ENCODE measurements at places on chromosomes 13 and 19.

DNA sequence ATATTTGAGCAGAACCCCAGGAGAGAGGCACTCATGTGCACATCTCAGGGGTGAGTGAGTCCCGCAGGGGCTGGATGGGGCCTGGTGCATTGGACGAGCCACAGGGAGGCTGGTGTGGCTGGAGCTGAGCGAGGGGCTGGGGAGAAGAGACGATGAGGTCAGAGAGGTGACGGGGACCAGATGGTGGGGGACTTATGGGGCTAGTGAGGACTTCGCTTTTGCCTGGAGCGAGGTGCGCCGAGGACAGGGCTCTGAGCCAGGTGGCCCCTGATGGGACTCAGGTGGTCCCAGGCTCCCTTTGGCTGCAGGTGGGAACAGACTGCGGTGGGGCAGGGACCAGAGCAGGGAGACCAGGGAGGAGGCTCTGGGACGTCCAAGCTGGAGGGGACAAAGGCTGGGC is 6.9 kb upstream of the FXYD3 start:
- DNase-seq: no peak

- DNase-seq: no peak
Observed at GRCh38 chr19:40380199-40381037, 9.6 kb downstream of the HIPK4 start.

DNA sequence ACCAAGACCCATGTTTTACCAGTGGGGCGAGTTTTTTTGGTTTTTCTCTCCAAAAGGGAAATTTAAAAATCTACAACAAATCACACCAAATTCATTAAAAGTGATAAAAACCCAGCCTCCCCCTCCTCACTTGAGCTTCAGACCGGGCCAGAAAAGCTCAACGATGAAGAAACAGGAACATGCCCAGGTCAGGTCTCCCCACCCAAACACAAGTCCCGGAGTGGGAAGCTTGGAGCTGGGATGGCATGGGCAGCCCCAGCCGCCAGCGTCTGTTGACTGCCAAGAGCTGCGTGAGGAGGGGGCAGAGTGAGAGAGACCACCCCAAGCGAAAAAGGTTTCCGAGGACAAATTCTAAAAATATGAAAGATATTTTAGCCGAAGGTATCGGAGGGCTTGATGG is 3.7 kb downstream of the RNU6-9 start:
- DNase-seq: no peak

GRCh38 chr19:12293777-12294248 is 870 bp downstream of the ZNF44 start:
- peak; percentile 6 for DNase-seq

DNA sequence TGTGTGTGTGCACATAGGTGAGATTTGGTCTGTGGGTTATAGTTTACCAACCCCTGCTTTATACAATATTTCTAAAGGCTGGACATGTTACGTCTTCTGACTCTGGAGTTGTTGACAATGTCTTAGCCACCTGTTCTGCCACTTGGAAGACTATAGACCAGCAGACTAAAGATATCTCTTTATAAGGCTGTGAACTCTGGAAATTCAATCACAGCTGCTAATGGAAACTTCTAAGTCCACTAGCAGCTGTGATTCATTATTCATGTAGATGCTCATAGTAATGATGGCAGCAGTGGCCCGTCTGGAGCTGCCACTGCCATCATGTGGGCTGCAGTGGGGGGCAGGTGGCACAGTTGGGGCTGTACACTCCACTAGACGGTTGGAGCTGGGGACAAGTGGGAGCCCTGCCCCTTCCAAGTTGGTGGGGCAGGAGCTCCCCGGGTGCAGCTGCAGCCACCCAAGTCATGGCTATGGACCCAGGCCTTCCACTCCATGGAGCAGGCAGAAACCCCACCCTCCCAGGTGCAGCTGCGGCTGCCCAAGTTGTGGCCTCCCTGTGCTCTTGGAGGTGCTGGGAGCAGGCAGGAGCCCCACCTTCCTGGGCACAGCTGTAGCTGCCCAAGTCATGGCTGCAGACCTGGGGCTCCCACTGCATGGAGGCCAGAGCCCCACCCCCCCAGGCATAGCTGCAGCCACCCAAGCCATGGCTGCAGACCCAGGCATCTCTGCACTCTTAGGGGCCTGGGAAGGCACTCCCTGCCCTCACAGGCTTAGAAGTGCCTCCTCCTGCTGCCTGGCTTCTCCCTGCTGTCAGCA is 8.8 kb downstream of the IGFL4 start:
- no peak for DNase-seq

GRCh38 chr19:49231389-49231788 is 73.8 kb downstream of the TRPM4 start:
- no peak for DNase-seq

DNA sequence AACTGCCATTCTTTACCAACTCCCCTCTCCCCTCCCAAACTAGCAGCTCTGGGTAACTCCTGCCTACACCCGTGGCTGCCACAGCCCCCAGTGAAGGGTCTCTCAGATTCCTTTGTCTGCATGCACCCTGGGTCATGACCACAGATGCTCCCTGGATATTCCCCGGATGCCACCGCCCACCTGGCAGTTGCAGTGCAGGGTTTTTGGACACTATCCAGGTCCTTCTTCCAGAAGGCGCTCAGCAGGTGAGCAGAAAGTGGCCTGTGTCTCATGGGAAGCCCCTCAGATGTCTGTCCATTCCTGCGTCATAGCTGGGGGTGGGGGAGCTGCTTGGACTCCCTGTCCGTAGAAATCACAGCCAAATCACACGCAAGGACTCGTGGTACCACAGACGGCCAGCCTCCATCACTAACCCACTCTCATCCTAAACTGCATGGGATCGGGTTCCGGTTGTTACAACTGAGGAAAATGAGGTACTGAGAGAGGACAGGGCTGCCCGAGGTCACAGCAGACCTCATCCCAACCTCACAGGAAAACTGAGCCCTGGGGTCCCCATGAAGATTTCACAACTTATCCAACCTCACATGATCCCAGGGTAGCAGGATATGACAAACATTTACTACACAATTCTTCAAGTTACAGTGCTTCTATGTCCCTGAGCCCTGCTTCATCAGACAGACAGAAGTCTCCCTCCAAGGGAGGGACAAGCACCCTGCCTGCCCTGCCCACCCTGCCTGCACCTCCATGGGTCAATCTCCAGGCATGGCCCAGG is 38.6 kb downstream of the ELL start:
- no peak for DNase-seq

DNA sequence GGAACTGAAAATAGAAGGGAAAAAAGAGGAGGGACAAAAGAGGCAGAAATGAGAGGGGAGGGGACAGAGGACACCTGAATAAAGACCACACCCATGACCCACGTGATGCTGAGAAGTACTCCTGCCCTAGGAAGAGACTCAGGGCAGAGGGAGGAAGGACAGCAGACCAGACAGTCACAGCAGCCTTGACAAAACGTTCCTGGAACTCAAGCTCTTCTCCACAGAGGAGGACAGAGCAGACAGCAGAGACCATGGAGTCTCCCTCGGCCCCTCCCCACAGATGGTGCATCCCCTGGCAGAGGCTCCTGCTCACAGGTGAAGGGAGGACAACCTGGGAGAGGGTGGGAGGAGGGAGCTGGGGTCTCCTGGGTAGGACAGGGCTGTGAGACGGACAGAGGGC is at the start of gene CEACAM5:
CEACAM5 (plus strand) TSS at position 146 of the 400 bp plus-strand sequence; CDS start at position 252, 106 bp downstream.
- no peak for DNase-seq

- DNase-seq: no peak
Observed at GRCh38 chr13:33249894-33250293, 35.7 kb downstream of the STARD13 start.

DNA sequence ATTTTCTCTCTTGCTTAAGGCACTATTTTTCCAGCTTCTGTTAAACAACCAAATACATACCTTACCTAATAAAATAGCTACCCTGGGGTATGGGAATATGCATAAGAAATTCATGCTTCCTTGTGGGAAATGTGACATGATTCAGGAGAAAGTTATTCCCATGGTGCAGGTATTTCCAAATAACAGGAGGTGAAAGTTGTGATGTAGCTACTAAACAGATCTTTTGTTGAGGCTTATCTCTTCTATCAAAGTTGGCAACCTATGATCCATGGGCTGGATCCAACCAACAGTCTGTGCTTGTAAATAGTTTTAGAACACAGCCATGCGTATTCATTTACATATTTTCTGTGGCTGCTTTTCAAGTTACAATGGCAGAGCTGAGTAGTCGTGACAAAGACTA is 177.8 kb upstream of the NBEA start:
- DNase-seq: no peak

DNA sequence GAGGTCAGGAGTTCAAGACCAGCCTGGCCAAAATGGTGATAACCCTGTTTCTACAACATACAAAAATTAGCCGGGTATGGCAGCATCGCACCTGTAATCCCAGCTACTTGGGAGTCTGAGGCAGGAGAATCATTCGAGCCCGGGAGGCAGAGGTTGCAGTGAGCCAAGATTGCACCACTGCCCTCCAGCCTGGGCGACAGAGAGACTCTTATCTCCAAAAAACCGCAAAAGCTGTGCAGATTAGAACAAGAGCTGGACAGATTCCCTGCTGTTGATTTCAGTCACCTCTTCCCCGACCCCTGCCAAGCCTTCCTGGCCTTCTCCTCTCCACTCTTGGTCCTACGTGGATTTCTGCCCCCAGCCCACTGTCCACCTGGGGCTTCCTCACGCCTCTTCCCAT is 8.3 kb downstream of the CAMSAP3 start:
- DNase-seq: no peak

DNA sequence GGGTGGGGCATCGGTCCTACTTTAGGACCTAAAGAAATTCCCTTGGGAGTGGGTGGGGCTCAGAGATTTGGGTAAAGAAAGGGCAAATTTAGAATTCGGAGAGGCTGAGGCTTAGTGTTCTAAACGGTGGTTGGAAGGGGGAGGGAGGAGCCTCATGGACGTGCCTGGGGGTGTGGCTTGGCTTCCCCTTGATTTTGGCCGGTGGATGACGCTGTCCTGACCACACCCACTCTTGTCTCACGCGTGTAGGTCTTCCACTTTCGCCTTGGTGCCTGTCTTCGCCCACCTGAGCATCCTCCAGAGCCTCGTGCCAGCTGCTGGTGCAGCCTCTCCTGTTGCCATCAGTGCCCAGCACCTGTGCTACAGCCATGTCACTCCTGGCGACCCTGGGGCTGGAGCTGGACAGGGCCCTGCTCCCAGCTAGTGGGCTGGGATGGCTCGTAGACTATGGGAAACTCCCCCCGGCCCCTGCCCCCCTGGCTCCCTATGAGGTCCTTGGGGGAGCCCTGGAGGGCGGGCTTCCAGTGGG is 1.2 kb upstream of the NUP62 start:
- DNase-seq: no peak

GRCh38 chr19:41420101-41420880 is 6.9 kb downstream of the B3GNT8 start:
- no peak for DNase-seq

DNA sequence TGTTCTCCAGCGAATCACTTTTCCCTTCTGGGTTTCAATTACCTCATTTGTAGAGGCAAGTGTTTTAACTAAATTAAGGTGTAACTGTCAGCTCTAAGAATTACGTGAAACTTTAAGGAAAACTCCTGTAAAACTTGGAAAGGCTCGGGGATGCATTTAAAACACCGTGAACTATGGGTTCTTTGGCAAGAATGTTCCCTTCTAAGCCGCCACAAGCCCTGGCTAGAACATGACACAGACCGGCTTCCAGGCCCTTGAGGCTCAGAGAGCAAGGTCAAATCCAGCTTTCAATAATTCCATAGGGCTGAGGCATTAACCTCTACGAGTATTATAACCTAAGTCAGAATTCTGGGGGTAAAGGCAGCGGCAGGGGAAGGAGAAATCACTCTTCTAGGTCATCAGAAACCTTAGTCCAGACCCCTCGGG is 685 bp downstream of the VWA8 start:
- DNase-seq: no peak

GRCh38 chr19:1290703-1291651 is 5.3 kb downstream of the EFNA2 start:
- DNase-seq: no peak

GRCh38 chr19:38375748-38376147 is 1.4 kb downstream of the PSMD8 start:
- DNase-seq: no peak

DNA sequence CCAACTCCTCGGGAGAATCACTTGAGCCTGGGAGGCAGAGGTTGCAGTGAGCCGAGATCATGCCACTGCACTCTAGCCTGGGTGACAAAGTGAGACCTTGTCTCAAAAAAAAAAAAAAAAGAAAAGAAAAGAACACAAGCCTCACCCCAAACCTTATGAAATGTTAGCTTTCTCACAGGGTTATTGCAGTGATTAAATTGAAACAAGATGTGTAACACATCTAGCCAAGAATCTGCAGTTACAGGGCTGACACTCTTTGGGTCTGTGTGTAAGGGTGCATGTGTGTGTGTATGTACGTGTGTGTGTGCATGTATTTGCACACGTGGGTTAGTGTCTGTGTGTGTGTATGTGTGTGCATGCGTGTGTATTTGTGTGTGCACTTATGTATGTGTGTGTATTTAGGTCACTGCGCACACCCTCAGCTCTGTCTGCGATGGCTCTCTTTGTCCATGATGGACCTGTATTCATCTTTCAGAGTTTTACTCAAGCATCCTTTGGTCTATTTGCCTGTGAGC is 336.3 kb downstream of the UQCRFS1 start:
- DNase-seq: no peak

DNA sequence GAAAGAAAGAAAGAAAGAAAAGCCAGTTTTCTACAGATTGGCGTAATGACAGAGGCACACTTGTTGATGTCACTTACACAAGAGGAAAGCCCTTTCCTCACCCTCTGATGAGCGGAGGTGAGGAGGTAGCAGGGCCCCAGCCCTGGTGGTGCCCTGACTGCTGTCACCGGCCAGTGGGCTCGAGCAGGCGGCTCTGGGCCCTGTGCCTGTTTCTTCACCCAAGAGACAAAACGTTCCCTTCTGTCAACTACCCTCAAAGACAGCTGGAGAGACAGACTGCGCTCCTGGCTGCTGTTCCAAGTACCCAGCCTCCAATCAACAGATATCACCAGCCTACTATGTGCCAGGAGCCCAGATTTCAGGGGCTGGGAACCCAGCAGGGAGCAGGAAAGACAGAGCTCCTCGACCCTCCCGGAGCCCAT is 10.1 kb downstream of the EPS15L1 start:
- DNase-seq: no peak

DNA sequence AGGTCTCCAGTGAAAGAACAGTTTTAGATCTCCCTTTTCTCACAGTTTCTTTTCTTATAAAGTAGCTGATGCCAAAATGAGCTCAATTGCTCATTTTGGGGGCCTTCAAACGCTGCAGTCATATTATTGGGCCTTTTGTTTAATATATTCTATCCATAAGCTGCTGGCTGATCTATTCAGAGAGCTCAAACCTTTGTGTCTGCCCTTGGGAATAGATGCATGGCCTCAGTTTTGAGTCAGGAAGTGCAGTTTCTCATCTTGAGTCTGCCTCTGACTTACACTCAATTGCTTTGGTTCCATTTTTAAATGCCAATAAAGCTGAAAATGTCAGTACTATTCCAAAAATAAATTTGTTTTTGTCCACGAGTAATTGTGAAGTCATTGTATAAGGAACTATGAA is 468.9 kb downstream of the KLF12 start:
- no peak for DNase-seq

GRCh38 chr19:50537769-50538230 is 24.1 kb upstream of the ASPDH start:
- DNase-seq: peak; percentile 66

- DNase-seq: no peak
Observed at GRCh38 chr19:27780367-27781075, 1432.4 kb downstream of the UQCRFS1 start.
